ENCODE measurements at places on chromosomes 12 and 14. TPM values are rescaled to one million over a fixed set of nuclear protein-coding genes. Genes with fewer than 3 reads are reported as not detected.

GRCh38 chr14:74637178-74637550 is 25.1 kb upstream of the LTBP2 start:
- no peak for DNase-seq

DNA sequence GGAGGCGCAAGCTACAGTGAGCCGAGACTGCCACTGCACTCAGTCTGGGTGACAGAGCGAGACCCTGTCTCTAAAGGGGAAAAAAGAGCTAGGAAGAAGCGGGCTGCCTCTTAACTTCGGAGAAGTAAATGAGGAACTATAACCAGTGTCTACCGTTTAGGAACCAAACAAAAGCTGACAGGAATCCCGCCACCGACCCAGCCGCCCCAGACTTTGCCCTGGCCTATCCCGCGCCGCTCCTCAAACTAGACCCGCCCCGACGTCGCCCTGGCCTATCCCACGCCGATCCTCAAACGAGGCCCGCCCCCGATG is 568 bp upstream of the SIVA1 start:
- no peak for DNase-seq

GRCh38 chr14:21109377-21110138 is 8.7 kb downstream of the TMEM253 start:
- no peak for DNase-seq

- DNase-seq, result no peak
These were observed 52.1 kb downstream of the LRCOL1 start for GRCh38 chr12:132558042-132558856.

DNA sequence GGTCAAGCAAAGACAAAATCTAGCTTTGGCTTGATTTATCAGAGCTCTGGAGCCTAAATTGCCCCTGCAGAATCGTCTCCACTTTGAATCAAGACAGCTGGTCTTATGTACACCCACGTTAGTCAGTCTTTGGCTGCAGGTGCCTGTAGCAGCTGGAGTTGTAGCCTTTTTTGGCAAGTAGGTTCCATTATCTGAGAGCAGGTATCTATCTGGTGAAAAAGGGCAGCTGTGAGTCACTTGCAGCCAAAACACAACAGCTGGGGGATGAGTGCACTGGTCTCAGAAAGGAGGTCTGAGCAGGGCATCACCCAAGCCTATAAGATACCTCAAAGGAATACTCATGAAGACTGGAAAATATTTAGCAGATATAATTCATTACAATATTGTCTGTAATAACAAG is 43.6 kb upstream of the KCNH5 start:
- DNase-seq, result no peak

The SOCS2 gene
- 28.8 TPM for polyA plus RNA-seq

- DNase-seq, result no peak
These were observed 22.8 kb downstream of the GALNT8 start for GRCh38 chr12:4743046-4743445.

The LYZ gene
- polyA plus RNA-seq, result 33.3 TPM

- no peak for DNase-seq
These were observed 1.7 kb upstream of the KIF26A start for GRCh38 chr14:104136472-104137296.

DNA sequence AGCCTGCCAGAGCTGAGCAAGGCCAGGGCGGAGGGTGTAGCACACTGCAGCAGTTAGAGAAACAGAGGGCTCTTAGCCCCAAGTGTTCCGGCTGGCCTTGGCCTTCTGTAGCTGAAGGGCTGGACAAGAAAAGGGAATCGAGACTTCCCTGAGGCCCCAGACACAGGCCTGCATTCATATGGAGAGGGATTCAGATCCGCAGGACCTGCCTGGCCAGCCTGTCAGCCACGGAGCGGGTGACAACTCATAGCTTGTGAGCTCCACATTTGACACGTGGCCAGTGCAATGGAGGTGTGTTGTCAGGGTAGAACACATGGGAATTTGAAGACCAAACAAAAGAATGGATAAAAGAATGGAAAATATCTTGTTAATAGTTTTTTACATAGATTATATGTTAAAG is 182.2 kb upstream of the GSC start:
- no peak for DNase-seq

All from renal pelvis (tissue), 12 donors.